ENCODE measurements at places on chromosomes 13 and 19.

- no peak for DNase-seq
Measured at GRCh38 chr19:41799444-41800000, 3.1 kb downstream of the CEACAM3 start.

DNA sequence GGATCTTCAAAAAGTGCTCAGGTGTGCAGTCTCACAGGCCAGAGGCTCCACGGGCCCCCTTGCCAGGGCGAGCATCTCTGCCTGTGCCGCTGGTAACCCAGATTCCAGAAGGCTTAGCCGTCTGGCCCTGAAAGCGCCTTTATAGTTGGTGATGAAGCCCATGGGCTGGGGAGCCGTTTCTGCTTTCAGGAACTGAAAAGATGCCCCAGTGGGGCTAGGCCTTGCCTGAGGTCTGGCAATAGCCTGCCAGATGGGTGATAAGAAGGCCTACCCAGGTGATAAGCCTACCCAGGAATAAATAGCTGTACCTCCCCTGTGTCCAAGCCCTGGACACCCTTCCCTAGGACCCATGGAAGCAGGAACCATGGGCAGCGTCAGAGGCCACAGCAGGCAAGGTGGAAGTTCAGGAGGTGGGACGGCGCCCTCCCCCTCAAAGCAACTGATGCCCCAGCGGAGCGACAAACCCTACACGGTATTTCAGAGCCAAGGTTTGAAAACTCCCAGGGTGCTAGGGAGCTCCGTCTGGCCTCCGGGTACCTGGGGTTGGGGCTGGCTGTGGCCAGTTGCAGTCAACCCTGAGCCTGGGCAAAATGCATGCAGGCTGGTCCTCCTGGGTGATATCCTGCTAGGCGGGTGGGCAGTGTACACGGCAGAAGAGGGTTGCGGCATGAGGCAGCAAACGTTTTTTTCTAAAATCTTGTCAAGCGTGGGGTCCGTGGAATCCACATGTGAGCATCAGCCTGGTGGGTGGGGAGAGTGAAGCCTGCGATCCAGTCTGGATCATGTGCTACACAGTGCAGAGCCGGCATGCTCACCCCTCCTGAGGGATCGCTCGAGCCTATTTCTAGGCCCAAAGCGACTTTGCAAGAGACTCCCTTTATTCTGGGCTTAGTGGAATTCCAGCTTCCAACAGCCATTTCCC is 45.3 kb downstream of the ACTN4 start:
- no peak for DNase-seq

GRCh38 chr19:35388277-35389054 is 17.6 kb downstream of the GPR42 start:
- no peak for DNase-seq

GRCh38 chr19:19271828-19272599 is 1.1 kb downstream of the TM6SF2 start:
- no peak for DNase-seq

GRCh38 chr13:32063619-32064233 is 32.2 kb downstream of the FRY start:
- no peak for DNase-seq

DNA sequence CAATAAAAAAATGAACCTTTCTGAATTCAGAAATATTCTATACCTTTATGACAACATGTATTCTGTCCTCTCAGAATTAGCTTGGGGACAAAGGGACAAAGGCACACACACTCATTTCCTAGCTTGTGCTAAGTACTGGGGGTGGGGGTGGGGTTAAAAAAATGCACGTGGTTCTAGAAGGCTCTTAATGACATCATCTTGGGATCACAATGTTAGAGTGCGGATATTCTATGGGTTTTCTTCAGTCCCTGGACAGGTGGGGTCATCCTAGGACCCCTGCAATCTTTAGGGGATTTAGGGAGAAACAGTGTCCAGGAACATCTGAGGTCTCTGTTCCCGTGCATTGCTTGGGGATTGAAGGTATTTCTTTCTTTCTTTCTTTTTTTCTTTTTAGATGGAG is 21.8 kb downstream of the GATAD2A start:
- no peak for DNase-seq

- no peak for DNase-seq
Measured at GRCh38 chr13:50668691-50669271, 174.7 kb downstream of the DLEU7 start.

GRCh38 chr19:29376855-29377354 is 148.9 kb upstream of the VSTM2B start:
- no peak for DNase-seq

DNA sequence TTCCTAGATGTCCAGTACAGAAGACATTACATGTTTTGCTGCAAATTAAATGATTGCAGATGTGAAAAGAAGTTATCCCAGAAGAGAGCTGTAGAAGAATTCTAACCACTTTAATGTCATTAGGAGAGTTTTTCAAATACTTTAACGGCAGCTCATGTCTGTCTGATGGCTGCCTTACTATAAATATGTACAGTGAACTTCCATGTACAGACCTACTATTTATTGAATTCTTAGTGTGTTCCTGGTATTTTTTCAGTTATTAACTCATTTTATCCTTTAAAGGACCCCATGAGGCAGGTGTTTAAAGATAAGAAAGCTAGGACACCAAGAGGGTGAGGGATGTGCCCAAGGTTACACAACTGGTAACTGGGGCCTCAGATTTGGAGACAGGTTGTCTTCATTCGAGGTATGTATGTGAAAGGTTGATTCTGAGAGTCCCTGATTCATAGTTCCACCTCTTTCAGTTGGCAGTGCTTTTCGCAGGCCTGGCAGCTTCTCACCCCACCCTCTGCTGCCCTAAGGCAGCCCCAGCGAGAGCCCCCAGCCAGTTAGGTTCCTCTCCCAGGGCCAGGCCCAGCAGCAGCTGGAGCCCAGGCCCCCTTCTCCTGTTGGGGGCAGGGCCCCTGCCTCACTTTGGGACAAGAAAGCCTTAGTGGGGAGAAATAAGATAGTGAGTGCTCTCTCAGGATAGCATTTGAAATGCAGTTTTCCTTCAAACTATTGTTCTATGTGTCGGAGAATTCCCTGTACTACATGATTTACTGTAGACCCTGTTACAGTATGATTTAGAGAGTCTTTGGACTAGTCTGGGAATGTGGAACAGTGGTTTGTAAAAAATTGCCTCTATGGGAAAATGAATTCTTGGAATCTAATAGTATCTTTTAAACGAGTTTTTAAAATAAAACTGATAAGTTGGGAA is 67.7 kb upstream of the TEX29 start:
- DNase-seq = no peak

DNA sequence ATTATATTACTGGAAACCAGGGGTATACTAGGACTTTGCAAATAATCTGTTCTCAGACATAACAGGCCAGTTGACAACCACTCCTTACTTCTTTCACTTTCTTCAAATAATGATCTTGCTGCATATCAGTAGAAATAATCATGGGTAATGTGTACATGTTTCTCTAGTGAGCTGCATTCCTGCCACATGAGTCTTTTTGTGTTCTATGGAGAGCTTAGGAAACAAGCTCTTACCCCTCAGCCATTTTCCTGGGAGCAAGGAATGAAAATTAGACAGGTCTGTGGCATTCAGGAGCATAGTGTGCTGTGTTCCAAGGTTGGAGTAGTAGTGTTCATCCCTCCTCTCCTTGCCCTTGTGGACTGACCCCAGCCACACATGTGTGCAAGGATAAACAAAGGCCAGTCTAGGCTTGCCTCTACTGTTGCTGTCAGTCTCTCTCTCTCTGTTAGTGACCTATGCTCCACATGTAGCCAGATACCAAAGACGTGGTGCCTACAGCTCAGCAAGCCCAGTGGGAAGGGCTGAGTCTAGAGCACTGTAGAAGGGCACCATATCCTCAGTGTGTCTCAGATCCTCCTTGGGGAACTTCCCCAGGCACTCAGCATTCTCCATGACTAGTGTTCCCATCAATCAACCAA is 11.5 kb upstream of the OXGR1 start:
- DNase-seq = no peak

DNA sequence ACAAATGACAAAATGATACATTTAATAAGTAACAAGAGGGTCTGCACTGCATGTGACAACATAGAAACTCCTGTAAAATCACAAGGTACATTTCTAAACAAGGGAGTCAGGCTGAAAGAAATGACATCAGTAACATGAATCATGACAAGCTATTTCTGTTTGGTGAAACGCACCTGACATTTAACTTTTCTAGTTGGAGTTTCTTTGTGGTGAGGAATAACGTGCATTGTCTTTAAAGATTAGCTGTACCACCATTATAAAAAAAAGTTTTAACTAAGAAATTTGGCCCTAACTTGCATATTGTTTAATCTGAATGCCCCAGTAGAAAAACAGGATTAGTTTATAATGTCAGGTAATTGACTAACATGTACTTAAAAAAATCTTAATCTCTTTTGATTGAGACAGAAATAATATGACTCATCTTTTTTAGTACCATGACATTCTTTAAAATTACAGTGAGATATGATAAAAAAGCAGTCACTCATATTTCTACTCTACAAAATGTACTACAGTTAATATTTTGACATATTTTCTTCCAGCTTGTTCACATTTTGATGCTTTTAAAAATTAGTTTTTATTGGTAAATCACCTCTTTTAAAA is 418.2 kb downstream of the KLF12 start:
- DNase-seq = no peak

GRCh38 chr13:102658660-102659059 is 36.2 kb downstream of the METTL21C start:
- DNase-seq = no peak

DNA sequence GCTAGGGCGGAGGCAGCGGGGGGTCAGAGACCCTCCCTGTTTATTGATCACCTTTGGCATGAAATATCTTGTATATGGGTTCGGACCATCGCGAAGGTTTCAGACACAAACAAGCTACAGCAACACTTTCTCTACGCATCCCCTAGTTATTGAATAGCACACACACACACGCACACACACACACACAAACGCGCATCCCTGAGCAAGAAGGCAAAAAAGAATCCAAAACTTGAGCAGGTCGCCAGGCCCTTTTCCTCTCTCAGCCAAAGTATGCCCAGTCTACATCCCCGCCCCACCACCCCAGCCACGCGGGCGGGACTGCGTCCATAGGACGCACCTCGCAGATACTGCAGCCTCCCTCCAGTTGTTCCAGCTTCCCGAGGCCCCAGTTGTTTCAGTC is 16.0 kb downstream of the POU4F1 start:
- no peak for DNase-seq

DNA sequence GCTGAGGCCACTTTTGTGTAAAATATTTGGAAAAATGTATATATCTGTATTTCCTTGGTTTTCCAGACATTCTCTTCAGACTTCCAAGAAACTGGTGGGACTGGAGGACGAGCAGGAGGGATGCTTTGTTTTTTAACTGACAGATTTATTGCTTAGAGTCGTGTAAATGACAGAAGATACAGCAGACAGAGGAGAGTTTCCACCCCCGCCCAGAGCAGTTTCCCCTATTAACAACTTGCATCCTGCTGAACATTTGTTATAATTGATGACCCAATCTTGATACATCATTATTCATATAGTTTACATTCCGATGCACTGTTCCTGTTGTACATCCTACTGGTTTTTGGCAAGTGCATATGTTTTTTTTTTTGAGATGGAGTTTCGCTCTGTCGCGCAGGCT is 7.1 kb upstream of the DOCK6 start:
- DNase-seq = no peak

GRCh38 chr13:78137404-78138142 is 218.9 kb upstream of the EDNRB start:
- DNase-seq = peak; percentile 28

- no peak for DNase-seq
Measured at GRCh38 chr13:29456419-29456818, 139.1 kb downstream of the SLC7A1 start.

- DNase-seq = no peak
Measured at GRCh38 chr13:81018936-81019335, 678.0 kb upstream of the SPRY2 start.

- DNase-seq = no peak
Measured at GRCh38 chr13:94217370-94217769, 262.1 kb downstream of the DCT start.

- no peak for DNase-seq
Measured at GRCh38 chr19:6572217-6572616, 18.7 kb downstream of the CD70 start.

GRCh38 chr13:84191139-84191538 is 308.9 kb upstream of the SLITRK1 start:
- DNase-seq = no peak

DNA sequence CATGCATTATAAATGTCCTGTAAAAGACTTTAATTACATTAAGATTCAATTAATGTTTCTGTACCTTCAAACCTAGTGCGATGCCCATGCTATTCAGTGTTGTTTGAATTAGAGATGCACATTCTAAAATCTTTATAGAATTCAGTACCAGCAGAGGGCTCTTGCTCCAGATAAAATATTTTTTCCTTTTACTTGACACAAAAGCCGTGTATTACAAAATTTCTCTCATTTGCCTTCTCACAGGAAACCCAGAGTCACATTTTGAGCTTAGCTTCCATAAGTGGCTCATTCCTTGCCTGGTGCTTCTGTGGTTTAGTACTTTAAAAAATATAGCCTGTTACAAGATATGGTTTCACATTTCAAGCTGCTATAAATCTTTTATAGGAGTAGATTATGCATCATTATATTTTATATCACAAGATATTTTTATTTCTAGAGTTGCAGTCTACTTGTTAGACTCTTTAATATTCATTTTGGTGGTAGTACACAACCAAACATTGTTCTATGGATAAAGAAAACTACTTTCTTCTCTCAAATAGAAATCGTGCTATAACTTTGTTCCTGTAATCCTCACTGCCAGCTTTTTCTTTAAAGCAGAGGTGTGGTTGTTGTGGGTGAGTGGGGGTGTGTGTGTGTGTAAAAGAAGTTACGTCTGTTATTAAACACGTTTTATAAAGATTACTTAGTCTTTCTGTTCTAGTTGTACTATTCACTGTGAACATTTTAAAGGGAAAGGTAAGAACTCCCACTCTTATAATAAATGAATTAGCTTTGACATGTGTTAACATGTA is 101.4 kb downstream of the RNF17 start:
- DNase-seq = no peak

- no peak for DNase-seq
Measured at GRCh38 chr19:1304197-1304924, 18.7 kb downstream of the EFNA2 start.

- no peak for DNase-seq
Measured at GRCh38 chr13:19053561-19053960, 128.1 kb downstream of the TUBA3C start.

- DNase-seq = no peak
Measured at GRCh38 chr19:41688098-41688497, at the start of gene CEACAM7. Gene CEACAM7 (minus strand): TSS chr19:41688270. CDS start chr19:41688165, 105 bp downstream.

Measured in forelimb muscle (tissue), 1 donor.